ENCODE measurements at places on chromosomes 1 and 21. TPM values are rescaled to one million over a fixed set of nuclear protein-coding genes. Genes with fewer than 3 reads are reported as not detected.

Gene PLPPR4
- 2.3 TPM for polyA plus RNA-seq

Gene MX2
- 1.9 TPM for polyA plus RNA-seq

GRCh38 chr1:91789273-91789997 lies 96.5 kb downstream of the TGFBR3 start:
- no peak for DNase-seq

DNA sequence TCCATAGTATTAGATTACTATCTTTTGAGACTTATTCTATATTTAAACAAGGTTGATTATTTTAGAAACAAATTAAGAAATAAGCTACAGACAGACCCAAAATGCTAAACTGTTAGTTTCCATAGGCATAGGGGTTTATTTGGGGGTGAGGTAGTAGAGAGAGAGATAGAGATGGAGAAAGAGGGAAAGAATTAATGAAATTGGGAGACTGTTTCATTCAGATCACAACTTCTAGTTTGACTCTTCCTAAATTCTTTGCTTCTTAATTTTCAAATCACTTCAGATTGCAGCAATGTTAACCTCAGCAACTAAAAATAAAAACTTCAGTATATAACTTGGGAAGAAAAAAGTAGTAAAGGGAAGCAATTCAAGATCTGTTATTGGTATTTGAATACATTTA lies 3.4 kb downstream of the JUN start:
- DNase-seq, result no peak

GRCh38 chr1:187034501-187034900 lies 205.8 kb downstream of the PLA2G4A start:
- no peak for DNase-seq

DNA sequence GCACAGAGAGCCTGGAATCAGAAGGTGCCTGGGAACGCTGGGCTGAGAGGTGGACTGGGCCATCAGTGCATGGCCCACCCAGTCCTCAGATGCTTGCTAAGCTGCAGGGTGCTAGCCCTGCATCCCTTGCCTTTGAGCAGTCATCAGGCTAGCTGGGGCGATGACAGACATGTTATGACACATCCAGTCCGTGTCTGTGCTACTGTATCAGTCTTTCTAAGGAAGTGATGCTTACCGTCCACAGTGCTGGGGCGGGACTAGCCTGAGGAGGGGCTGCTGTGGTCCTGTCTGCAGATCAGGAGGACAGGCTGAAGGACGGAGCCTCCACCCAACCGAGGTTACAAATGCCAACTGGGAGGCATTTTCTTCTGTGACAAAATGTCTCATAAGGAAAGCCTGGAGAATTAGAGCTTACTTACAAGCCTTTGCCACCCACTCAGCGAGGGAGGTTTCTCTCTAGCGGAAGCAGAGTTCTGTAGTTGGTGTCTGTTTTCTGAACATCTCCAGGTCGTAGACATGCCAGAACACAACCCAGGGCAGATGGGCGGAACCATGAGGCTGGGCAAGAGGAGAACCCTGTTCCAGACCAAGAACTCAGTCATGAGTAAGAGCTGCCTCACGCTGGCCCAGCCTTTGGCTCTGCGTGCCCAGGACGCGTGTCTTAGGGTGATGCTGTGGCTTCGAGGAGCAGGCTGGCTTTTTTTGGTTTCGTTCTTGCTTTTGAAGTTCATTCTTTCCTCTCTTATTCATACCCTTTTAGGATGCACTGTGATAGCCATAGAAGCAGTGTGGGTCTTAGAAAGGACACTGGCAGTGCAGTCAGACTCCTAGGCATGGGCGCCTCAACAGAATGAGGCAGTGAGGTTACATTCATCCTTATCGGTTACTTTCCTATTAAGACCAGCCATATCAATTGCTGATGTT lies 14.3 kb downstream of the SLFNL1 start:
- no peak for DNase-seq

DNA sequence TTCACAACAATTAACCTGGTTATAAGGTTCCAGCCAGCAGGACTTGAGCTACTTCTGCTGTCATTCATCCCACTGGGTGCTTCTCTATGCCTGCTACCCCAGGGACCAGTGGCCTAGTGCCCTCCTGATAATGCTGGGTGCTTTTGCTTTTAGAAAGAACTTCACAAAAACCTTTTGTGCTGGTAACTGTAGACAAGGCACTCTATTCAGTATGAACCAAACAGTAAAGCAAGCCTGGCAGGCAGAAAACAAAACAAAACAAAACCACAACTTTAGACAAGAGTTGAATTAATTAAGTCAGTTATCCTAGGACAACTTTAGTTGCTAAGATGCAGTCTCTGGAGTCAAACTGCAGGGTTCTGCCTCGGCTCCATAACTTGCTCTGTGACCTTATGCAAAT lies 61.9 kb upstream of the ADGRL2 start:
- no peak for DNase-seq

GRCh38 chr1:230175839-230176238 lies 108.8 kb downstream of the GALNT2 start:
- no peak for DNase-seq

DNA sequence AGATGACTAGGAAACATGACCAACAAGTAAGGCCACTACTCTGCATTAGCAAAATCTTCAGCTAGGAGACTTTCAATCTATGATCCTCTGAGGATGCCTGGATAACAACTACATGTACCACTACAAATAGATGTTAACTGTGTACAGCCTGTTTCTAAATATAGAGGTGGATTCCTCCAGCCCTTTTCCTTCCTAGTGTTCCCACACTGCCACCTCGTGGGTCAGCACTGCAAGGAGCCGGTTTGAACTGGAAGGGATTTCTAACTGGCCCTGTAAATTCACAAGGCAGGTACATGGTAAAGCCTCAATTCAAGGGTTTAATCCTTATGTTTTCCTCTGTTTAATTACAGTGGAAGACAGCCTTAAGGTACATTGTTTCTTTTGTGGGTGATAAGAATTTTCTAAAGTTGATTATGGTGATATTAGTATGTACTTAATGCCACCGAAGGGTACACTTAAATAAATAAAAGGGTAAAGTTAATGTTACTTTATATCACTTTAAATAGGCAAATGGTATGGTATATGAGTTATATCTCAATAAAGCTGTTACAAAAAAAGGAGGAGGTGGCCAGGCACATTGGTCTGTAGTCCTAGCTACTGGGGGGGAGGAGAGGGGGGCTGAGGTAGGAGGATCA lies 14.4 kb downstream of the SMYD3 start:
- peak; percentile 75 for DNase-seq

DNA sequence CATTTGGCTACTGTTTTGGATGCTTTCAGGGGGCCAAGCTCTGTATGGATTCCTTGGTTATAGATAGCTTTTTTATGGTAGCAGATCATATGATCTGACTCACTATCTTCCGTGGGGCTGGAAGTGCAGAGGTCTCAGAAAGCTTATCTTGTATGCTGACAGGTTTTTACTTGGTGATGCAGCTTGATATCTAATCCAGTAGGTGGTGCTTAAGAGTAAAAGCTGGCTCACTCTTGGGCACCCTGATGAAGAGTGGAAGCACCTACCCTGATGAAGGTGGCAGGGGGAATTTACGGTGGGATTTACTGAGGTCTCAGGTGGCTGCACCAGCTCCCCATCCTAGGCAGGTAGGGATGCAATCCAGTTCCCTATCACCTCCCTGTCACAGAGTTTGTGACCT lies 151.2 kb downstream of the PTBP2 start:
- DNase-seq, result no peak

Gene SPRR1B
- not detected for polyA plus RNA-seq

- DNase-seq, result no peak
Observed at GRCh38 chr1:209029737-209030136, 553.8 kb upstream of the CAMK1G start.

Gene BRINP2
- 0.13 TPM for polyA plus RNA-seq

- no peak for DNase-seq
Observed at GRCh38 chr1:44759077-44759476, 16.3 kb upstream of the RPS8 start.

DNA sequence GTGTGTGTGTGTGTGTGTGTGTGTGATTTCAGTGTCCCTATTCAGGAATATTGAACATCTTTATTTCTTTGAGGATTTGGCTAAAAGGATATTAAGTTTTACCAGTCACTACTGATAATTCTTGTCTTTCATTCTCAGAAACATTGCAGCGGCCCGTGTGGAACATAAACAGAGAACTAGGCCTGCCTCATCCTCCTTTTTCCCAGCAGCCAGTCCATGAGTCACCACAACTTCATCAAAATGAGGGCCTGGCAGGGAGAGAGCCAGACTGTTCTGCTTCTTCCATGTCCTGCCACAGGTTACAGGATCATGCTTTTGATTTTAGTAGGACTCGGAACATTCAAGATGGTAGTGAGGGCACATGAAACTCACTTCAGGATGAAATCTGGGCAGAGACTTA lies 50.7 kb downstream of the LRIG2 start:
- no peak for DNase-seq

Gene B3GALT5
- 1.8 TPM for polyA plus RNA-seq

- DNase-seq, result peak; percentile 50
Observed at GRCh38 chr21:45074048-45074817, at the start of gene ADARB1. ADARB1 (plus strand) TSS chr21:45074580; CDS start chr21:45171657, 97,077 bp downstream.

- DNase-seq, result no peak
Observed at GRCh38 chr1:1026599-1027413, 6.9 kb downstream of the AGRN start.

GRCh38 chr21:40717028-40717427 lies 129.9 kb downstream of the DSCAM start:
- no peak for DNase-seq

Gene EVA1C
- polyA plus RNA-seq, result 2.4 TPM

GRCh38 chr1:77447669-77448068 lies 165.8 kb downstream of the AK5 start:
- no peak for DNase-seq

All from left kidney (tissue), 8 donors.